ENCODE measurements at places on chromosomes 3 and 15.
A peak's percentile ranks its signal among the peaks of the same experiment; 100 is the strongest.

DNA sequence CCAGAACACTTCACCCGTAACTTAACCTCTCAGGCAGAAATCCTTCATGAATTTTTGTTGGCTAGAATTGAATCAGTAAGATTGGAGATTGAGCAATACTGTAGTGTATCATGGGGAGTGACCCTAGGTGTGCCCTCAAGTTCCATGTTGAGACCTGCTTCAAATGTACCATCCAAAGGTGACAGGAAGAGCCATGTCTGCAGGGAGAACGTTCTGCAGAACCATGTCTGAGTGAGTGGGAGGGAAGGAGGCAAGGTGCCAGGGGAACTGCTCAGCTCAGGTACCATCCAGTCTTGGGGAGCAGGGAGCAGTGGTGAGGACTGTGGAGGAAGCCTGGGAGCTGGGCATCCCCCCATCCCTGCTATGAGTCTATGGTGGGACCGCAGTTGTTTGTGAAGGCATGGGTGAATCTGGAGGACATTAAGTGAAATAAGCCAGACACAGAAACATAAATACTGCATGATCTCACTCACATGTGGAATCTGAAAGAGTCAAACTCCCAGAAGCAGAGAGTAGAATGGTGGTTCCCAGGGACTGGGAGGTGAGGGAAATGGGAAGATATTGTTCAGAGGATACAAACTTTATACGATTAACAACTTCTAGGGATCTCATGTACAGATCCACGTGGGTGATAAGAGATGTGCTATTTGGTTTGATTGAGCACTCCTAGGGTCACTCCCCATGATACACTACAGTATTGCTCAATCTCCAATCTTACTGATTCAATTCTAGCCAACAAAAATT lies 23.3 kb downstream of the CFAP161 start:
- DNase-seq: no peak

DNA sequence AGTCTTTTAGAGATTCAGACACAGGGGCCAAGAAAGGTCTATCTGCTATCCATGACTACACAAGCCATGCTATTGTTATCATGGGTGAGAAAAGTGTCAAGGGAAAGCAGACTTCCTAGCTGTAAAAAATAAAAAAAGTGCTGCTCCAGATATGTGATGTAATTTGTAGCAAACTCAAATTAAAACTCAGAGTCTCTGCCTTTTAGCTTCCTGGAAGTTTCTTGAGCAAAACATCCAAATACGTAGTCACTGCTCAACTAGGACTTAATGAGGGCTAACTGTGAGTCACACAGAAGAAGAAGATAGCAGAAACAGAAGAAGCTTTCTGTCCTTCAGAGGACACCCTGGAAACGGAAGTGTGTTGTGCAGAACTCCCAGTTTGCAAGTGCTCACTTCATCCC lies 393.4 kb upstream of the NR2F2 start:
- DNase-seq: peak; percentile 25

- DNase-seq: peak; percentile 85
Measured at GRCh38 chr3:187777331-187777941, 32.2 kb upstream of the BCL6 start.

DNA sequence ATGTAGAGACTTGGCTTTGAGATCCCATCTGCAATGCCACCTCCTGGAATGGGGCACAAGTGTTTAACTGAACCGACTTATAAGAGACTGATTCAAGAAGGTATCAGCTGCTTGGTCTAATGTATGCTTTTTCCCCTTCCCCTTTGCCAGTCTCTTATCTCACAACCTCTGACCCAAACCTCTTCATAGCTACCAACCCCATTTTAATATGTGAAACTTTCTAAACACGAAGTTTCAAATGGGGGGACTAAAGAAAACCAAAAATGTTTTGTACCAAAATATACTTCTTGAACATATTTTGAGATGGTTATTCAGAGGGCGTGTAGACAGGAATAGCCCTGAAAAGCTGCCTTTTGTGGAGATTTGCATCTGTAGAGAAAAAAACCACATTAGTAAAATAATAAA lies 73.1 kb downstream of the OXSM start:
- no peak for DNase-seq

GRCh38 chr3:107065094-107065861 lies 312.0 kb upstream of the CCDC54 start:
- DNase-seq: peak; percentile 62

DNA sequence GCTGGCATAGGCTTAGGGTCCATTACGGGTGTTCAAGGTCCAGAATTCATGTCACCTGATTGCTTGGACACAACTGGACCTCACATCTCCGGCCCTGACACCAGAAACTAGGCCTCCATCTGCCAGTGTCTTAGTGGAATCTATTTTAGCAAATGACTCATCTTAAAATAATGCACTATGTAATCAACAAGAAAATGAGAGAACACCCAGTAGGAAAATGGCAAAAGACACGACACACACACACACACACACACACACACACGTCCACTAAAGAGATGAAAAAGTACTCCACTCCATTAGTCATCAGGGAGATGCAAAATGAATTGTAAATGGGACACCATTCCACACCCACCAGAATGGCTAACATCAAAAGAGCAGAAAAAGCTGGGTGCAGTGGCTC lies 11.2 kb downstream of the APBA2 start:
- peak; percentile 85 for DNase-seq

- peak; percentile 95 for DNase-seq
Measured at GRCh38 chr15:85412956-85413854, 32.8 kb downstream of the AKAP13 start.

DNA sequence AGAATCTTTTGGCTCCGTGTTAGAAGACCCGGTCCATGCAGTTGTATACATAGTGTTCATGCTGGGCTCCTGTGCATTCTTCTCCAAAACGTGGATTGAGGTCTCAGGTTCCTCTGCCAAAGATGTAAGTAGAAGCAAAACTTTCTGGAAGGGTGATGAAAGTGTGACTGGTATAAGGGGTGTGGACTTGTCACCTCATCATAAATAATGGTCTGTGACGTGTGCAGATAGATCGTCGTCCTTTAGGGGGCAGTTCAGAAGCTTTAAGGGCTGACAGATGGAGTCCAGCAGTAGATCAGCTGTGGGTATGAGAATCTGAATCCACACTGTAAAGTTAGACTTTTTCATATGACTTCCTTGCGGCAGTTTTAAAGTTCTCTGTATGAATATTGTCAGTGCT lies 15.3 kb downstream of the SEC61A1 start:
- DNase-seq: no peak

- DNase-seq: no peak
Measured at GRCh38 chr3:121231872-121232271, 313.9 kb downstream of the POLQ start.

- peak; percentile 98 for DNase-seq
Measured at GRCh38 chr3:194537732-194538247, 51.0 kb upstream of the ATP13A3 start.

- DNase-seq: no peak
Measured at GRCh38 chr3:86451749-86452148, 539.2 kb downstream of the VGLL3 start.

- no peak for DNase-seq
Measured at GRCh38 chr3:25901796-25902195, 111.9 kb downstream of the OXSM start.

GRCh38 chr3:131224886-131225550 lies 156.6 kb upstream of the NUDT16 start:
- peak; percentile 26 for DNase-seq

DNA sequence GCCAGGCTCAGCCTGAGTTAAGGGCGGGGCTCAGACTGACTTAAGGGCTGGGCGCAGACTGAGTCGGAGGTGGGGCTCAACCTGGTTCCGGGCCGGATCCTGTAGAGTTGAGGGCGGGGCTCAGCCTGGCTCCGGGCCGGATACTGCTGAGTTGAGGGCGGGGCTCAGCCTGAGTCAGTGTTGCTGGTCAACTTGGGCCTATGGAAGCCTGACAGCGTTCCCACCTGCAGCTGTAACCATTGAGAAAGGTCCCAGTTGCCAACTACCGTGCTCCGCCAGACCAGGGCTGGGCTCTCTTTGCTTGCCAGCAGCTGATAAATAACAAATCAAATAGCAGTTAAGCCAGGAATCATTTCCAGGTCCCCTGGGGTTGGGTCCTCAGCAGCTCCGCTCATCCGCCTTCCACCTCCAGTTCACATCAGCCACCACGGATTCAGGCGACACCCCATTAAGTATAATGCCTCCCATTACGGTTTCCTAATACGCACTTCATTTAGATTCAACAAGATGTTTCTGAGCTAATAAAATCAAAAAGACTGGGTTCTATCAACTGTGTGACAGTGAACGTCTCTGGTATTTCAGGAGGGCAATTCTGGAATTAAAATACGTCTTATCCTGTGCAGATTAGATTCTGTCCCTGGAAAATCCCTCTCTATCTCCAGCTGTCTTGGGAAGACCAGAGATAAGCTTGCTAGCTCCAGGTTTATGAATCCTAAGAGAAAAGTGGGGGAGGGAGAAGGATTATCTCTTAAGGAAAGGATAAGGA lies 7.3 kb downstream of the GRIP2 start:
- peak; percentile 25 for DNase-seq

- DNase-seq: no peak
Measured at GRCh38 chr3:184157206-184157605, 2.0 kb downstream of the DVL3 start.

DNA sequence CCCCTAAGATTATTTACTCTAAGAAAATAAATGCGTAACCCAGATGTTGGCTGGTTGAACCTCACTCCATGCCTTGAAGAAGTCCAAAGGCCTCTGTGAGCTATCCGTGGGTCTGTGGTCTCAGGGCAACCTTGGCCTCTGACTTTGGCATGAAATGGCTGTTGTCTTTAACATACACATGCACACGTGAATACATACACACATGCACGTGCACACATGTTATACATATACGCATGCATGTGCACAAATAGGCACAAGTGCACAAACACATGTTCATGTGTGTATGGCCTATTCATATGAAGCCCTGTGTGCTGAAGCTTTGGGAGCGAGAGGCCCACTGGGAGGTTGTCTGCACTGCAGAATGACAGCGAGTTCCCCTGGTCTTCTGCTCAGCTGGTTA lies 50.8 kb downstream of the KLF15 start:
- DNase-seq: no peak

- no peak for DNase-seq
Measured at GRCh38 chr3:32202496-32202895, 36.0 kb upstream of the CMTM8 start.

DNA sequence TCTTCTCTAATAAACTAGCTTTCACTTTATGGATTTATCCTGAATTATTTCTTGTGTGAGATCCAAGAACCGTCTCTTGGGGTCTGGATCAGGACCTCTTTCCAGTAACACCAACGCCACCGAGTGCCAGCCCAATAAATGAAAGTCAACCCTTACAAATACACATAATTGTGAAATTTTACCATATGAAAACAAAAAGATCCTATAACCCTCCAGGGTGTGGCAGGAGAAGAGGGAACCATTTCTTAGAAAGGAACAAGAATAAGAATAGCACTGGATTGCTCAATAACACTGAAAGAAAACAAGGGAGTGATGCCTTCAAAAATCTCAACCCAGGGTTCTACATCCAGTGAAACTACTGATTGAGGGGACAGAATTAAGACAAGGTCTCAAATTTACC lies 51.6 kb upstream of the ACKR4 start:
- DNase-seq: no peak

DNA sequence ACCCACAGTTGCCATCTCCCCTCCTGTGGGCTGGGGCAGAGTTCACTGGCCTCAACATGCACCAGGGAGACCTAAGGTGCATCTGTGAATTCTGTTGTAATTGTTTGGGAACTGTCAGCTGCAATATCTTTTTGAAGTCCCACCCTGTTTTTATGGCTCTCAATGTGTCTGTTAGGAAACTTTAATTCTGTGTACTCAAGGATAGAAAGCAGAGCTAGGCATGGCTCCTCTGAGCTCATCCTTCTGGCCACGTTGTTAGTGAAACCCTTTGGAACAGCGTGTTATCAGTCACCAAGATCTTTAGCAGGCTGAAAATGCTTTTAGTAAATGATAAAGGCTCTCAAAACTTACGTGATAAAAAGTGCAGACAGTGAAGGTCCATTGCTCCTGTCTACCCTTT lies 33.6 kb upstream of the MTMR10 start:
- peak; percentile 60 for DNase-seq

DNA sequence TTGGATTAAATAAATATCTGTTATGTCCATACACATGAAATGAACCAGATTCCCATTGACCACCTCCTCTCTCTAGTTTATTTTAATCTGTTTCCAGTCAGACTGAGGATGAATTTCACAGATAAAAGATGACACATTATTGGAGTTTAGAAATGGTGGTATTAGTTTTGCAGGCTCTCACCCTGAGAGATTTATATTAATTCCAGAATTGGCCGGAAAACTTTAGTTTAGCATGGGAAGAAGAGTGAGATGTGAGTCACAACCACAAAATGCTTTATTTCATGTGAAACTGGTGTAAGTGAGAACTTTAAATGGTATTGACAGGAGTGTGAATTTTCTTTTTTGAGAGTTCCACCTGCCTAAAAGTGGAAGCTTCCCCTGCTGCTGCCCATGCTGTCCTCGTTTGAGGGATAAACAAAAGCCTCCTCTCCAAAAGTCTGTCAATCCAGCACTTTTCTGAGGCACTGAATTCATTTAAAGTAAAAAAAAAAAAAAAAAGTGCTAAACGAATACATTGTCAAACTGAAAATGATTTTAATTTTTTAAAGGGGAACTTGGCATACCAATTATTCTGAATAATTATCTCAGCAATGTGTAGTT lies 65.1 kb upstream of the EPHA3 start:
- DNase-seq: peak; percentile 3

- DNase-seq: no peak
Measured at GRCh38 chr15:26667222-26667988, 105.5 kb downstream of the GABRB3 start.

DNA sequence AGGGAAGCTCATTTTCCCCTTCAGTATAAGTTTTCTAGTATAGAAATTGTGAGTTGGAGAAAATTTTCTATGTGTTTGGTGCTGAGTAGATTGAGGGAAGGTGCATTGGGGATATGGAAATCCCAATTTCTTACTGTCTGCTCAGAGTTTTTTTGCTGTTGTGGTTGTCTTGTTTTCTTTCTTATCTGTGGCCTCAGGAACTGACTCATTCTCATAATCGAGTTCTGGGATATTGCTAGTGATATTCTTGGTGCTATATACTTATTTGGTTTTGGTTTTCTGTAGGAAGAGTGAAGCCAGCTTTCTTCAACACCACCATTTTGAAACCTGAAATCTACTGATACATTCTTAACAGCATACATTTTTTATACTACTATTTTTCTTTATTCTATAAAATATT lies 869.2 kb downstream of the DIPK2A start:
- no peak for DNase-seq

GRCh38 chr15:81548365-81549130 lies 174.5 kb upstream of the TMC3 start:
- DNase-seq: no peak

- no peak for DNase-seq
Measured at GRCh38 chr15:53437366-53437765, 322.1 kb downstream of the WDR72 start.

DNA sequence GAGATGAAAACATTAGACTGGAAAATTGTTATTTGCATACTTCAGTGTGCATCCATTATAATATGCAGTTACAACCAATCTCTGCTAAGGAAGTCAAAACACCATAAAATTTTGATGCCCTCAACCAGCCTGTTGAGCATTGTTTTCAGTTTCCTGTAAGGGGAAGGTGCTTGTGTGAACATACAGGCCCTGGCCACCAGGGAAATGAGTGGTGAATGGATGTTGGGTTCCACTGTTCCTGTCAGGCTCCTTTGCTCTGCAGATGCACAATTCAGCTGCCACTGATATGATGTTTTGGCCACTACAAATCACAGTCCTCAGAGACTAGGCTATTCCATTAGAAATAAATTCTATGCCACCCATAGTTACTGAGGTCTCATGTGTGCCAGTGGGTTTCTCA lies 184.6 kb downstream of the SYNPR start:
- DNase-seq: no peak

All from M059J (cell line).